Caco-2 (cell line): ENCODE measurements at places on chromosomes 1 and 21. TPM values are rescaled to one million over a fixed set of nuclear protein-coding genes. Genes with fewer than 3 reads are reported as not detected.

Gene FBLIM1
- total RNA-seq, result 3.6 and 5.5 TPM in 2 replicates

GRCh38 chr21:45571641-45572040, 29.4 kb upstream of the SLC19A1 start:
- no peak for DNase-seq

DNA sequence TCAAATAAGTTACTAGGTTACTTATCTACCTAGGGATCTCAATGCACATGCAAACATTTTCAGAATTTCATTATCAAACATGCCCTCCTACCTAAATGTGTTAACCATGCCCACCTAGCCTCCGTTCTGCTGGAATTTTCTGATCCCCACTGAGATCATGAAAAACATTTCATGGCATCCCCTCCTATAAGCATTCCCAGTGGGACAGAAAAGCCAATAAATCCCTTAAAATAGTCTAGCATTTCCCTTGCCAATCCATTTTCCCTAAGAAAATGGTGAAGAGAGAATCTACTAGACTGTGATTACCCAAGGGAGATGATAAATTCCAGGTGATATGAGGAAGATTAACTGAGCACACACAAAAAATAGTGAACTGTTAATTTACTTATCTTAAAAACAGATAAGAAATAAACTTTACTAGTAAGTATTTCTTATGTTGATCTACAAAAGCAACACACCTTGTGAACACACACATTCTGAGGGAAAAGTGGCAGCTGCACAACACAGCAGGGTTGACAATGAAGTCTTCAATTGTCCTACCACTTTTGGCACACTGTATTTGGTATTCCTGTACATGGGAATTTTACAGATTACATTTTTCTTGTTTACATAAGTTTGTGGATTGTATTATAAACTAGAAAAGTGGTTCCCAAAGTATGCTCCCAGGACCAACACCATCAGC, 49.6 kb downstream of the ARID4B start:
- no peak for DNase-seq

DNA sequence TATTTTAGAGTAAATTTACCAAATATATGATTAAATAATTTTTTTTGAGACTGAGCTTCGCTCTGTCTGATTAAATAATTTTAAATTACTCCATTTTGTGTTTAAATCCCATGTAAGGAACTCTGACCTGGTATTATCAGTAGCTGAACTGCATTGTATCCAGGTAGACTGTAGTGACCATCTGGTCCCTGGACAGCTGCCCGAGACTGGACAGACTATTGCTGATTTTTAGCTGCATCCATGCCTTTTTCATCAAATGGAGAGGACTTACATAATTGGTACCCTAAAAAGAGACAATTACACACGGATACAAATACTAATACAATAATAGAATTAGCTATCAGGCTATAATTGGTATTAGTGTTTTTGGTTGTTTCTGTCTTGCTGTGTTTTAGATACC, 20.6 kb downstream of the OLFM3 start:
- DNase-seq, result no peak

GRCh38 chr1:81672766-81673165, 128.0 kb upstream of the ADGRL2 start:
- no peak for DNase-seq

Gene HIVEP3
- total RNA-seq, result 0.25 and 0.37 TPM in 2 replicates

Gene MEX3A
- 8.9 and 12.2 TPM in 2 replicates for total RNA-seq

GRCh38 chr1:158335213-158335532, 3.8 kb upstream of the CD1B start:
- DNase-seq, result no peak

Gene REN
- total RNA-seq, result not detected in 2 replicates

Gene AIRE
- not detected in 2 replicates for total RNA-seq

DNA sequence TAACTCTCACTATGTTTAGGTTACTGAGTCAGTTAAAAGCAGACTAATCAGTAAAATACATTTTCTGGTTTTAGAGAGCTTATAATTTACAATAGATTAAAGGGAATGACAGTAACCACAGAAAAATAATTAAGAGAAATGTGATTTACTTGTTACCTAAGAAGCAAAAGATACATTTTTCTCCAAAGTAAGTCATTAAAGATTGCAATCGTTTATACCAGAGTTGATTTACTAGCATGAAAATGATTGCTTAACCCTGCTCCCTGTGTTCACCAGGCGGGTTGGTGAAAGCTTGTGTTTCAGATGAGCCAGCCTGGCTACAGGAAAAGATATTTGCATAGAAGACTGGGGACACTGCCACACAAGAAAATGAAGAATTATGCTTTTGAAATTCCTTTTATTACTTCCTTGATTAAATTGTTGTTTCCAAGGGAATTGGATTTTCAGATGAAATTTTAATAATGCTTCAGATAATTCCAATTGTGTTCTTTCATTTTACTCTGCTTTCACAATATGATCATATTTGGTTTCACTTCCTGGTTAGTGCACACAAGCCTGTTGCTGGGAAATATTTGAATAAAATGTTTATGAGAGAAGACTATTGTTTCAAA, 27.9 kb downstream of the LRRC8B start:
- DNase-seq, result no peak

DNA sequence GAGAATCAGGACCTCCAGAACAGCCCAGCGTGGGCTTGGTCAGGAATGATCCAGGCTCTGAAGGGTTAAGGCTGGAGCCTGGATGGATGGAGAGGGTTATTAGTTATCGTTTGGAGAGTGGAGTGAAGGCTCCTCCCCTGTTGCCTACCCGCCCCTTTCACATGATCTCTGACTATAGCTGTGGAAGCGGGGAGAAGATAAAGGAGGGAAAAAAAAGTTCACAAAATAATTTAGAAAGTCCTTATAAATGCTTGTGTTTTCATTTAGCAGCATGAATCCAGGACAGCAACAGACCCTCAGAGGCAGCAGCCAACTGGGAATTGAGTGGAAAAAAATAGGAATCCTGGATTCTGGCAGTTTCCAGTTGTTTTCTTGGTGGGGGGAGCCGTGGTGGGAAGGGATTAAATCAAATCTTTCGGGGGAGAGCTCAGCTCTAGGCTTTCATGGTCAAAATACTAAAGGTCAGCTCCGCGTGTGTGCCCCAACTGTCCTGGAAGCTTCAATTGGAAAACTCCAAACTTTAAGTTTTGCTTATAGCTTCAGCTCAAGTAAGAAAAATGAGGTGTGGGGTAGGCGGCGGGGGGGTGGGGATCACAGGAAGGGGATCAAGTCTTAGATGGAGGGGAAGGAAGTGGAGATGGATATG, 595 bp upstream of the DDR2 start:
- no peak for DNase-seq

- no peak for DNase-seq
These were observed 40.0 kb upstream of the TNFRSF1B start for GRCh38 chr1:12126781-12127180.

Gene SYT11
- total RNA-seq, result 0.05 TPM in 1 of 2 replicates, not detected in the other

Gene ATP1B1
- 320 and 326 TPM in 2 replicates for total RNA-seq

Gene KCNE1
- 0.91 and 1.0 TPM in 2 replicates for total RNA-seq

DNA sequence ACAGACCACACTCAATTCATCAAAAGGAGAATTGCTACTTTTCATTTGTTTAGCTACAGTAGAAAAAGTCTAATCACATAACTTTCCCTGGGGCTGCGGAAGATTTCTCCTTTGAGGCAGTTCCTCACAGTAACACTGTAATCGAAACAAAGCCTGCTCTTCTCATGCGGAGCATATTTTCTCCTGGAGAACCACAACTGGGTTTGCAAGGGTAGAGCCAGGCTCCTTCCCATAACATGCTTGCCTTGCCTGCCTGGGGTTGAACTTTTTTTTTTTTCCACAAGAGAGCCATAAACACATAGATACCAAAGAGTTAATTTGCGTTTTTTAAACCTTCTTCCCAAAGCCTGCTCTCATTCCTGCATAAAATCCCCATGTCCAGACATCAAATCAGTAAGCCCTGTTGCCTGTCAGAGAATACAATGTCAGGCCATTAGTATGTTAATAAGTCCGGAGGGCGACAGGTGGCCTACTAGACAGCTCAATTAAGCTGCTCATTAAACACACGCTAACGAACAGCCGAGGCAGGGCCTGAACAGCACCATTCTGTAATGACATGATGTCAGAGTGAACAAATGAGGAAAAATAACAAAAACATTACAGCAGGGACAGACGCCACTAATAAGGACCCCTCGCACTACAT, 107.1 kb upstream of the OLIG2 start:
- DNase-seq, result no peak

Gene CADM3
- not detected in 2 replicates for total RNA-seq

GRCh38 chr1:214660190-214660589, 57.2 kb downstream of the CENPF start:
- no peak for DNase-seq

GRCh38 chr1:52709016-52709415, 10.9 kb upstream of the COA7 start:
- no peak for DNase-seq

GRCh38 chr1:75132812-75133619, 1.2 kb upstream of the LHX8 start:
- DNase-seq, result no peak

- DNase-seq, result no peak
These were observed 882.9 kb upstream of the ADGRL2 start for GRCh38 chr1:80917826-80918225.

Gene AKR7A3
- total RNA-seq, result 2.4 and 2.8 TPM in 2 replicates

Gene HP1BP3
- 222 and 240 TPM in 2 replicates for total RNA-seq

GRCh38 chr1:219420913-219421312, 192.0 kb downstream of the ZC3H11B start:
- DNase-seq, result no peak

DNA sequence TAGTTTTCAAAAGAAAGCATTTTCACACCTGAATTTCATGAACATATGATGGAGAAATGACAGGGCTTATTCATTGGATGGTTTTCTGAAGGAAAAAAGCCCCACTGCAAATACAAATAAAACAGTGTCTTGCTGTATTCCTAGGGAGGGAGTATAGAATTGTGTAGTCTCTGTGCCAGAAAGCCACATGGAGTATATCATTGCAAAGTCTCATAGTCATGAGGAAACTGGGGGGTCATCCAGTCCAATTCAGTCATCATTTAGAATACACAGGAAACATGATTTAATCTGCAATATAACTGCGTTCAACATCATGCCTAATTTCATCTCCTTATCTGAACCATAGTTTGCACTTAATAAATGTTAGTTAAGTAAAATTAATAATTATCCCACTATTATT, 222.3 kb downstream of the NTNG1 start:
- no peak for DNase-seq

GRCh38 chr1:93904228-93904627, 5.0 kb downstream of the GCLM start:
- no peak for DNase-seq

Gene LRRC71
- not detected in 2 replicates for total RNA-seq

Gene OR10Z1
- not detected in 2 replicates for total RNA-seq

DNA sequence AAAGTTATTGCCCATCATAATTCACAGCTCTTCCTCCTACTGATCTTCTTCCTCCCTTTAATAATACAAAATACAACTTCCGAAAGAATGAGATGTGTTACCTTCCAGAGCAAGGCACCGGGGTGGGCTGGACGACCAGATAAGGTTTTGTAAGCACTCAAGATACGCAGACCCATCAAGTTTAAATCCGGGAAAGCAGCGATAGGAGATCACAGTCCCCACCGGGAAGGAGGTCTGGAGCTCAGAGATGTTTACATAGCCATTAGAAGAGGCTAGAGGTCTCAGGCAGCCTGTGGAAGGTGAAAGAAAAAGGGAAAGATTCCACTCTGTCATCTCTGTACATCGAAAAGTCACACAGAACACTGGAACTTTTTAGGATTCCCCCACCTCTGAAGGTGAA, 99.4 kb downstream of the SUSD4 start:
- DNase-seq, result no peak

DNA sequence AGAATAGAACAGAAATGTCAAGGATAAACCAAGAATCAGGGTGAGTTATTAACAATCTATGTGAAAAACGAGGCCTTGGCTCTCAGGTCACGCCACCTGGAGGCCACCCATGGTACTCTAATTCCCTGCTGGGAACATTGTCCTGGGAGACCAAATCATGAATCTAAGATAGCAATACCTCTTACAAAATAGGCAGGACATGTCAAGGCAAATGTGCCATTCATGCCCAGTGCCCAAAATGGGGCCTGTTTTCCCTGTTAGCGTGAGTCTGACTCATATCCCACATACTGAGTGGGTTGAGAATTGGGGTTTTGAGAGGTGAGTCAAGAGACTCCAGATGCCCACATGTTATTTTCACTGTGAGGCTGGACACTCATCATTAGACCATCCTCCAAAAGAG, 380.8 kb downstream of the HHIPL2 start:
- no peak for DNase-seq

Gene APOBEC4
- not detected in 2 replicates for total RNA-seq

Gene G0S2
- total RNA-seq, result 40.4 and 45.7 TPM in 2 replicates

DNA sequence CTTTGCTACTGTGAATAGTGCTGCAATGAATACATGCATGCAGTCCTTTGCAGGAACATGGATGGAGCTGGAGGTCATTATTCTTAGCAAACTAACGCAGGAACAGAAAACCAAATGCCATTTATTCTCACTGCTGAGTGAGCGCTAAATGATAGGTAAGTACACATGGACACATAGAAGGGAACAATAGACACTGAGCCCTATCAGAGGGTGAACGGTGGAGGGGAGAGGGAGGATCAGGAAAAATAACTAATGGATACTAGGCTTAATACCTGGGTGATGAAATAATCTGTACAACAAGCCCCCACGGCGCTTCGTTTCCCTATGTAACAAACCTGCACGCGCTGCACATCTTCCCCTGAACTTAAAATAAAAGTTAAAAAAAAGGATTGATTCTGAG, 8.9 kb downstream of the NIBAN1 start:
- DNase-seq, result no peak

DNA sequence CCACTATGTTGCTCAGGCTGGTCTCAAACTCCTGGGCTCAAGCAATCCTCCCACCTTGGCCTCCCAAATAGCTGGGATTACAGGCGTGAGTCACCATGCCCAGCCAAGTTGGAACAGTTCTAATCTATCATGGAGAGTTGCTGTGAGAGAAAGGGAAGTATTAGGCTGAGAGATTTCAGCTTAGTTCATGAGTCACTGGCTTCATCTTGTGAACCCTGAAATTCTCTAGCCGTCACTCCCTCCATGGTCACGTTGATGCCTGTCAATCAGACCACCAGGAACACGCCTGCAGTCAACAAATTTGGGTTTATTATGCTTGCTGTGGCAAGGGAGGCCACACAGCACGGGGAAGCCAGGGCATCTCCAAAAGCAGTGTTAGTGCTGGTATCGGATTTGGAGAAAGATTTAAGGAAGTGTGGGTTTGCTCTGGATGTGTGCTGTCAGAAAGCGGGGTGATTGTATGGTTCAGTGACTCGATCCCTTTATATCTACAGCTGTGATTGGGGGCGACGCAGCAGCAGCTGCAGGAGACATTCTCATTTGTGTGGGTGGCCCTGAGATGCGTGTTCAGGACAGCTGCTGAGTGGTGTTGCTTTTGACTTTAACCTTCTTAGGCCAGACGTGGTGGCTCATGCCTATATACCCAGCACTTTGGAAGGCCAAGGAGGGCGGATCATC, 18.7 kb downstream of the UQCRHL start:
- DNase-seq, result no peak

GRCh38 chr1:109497449-109498160, 3.7 kb downstream of the CYB561D1 start:
- DNase-seq, result no peak

Gene TMEM125
- total RNA-seq, result 22.8 and 25.9 TPM in 2 replicates
